Fibroblast of upper back skin (primary cell): ENCODE measurements at places on chromosomes 16 and 17.

DNA sequence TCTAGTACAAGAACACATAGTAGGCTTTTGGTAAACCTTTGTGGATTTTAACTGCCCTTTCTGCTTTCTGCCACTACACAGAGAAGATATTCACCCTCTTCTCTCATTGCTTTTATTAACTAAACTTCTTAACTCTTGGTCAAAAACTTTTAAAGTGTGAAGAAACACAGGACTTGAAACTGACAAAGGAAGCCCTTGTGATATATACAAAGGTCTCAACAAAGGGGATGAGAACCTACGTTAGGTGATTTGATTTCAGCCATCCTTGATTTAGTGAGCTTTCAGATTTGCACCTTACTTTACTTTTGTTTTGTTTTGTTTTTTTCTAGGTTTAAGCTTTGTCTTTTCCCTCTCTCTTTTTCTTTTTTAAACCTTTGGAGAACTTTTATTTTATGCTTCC is 66.9 kb downstream of the TBX4 start:
- DNase-seq = no peak

DNA sequence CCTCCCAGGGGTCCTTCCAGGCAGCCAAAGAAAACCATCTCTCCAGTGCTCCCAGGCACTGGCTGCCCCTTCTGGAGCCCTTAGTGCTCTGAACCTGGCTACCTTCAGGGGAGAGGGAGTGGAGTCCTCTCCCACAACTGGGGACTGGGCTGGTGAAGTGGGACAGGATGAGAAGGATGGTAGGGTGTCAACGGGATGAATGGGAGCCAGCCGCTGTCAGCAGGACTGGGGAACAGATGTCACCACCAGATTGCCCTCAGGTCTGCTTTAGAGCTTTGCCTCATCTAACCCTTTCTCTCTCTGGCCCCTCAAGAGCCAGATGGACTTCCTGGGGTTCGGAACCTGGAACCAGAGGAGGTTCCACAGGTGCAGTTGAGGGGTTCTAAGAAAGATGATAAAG is 488 bp upstream of the SEBOX start:
- DNase-seq = no peak

DNA sequence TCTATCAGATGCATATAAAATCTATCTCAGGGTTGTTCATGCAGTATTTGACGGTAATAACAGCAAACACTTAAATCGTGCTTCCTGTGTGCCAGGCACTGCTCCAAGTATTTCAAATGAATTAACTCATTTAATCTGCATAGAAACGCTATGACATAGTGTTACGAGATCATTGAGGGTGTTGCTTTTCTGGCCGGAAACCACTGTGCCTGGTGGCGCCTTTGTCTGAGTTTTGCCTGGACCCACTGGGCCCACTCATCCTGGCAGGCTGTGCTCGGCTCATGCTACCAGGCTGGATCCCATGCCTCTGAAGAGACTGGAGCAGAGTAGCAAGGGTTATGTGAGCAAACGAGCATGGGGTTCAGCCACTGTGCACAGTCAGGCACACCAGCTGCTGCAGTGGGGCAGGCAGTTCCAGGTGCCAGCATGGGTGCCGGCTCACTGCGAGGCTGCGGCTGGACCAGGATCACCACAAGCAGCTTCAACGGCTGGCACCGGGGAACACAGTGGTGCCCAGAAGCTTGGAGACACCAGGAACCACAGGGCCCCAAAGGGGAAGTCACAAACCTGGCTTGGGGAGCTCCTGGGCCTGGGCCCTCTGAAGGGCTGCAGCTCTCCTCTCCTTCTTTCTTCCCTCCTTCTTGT is 45.9 kb upstream of the CLEC19A start:
- no peak for DNase-seq

GRCh38 chr17:64037180-64037579 is 16.7 kb upstream of the ICAM2 start:
- DNase-seq = no peak
